ENCODE measurements at places on chromosomes 12 and 14.

DNA sequence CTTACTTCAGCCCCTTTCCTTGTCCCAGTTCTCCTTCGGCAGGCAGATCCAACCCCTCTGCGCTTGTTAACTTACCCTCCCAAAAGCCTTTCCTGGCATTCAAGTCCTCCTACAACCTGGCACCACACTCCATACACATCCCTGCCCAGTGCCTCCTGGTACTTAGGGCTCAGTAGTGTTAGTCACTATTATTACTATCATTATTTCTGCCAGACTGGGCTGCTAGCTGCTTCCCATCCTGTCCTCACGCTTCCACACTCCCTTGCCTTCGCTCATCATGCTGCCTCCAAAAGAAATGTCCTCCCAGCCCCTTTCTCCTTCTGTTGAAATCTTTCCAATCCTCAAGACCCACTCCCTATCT, 1.6 kb upstream of the HDAC7 start:
- no peak for DNase-seq

DNA sequence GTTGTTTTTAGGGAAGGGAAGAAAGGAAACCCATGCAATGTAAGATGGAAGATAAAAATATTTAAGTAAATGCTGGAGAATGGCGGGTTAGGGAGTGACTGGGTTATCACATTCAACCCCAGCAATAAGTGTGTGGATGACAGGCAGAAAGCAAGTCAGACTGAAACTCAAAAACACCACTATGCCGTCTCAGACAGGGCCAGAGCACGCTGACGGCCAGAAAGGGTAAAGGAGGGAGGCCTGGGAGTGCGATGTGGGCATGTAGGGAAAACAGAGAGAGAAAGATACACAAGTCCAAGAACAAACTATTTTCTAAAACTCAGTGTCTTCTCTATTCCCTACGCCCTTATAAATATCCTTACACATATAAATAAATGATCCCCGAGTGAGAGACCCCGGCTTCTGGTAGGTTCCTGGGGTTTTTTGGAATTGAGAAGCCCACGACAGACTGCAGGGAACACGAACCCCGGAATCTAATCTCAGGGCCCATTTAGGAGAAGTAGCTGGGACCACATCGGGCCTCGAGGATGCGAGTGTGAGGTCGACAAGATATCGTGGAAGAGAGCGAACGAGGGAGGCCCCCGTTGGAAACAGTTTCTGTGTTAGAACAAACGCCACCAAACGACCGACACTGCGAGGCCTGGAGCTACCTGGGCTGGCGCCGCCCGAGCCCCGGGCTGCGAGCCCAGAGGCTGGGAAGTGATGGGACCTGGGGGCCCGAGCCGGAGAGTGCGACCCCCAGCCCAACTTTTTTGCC, 735 bp upstream of the OTX2 start:
- no peak for DNase-seq

GRCh38 chr14:55327179-55327578, 56.0 kb downstream of the FBXO34 start:
- no peak for DNase-seq

- DNase-seq = peak; percentile 95
Observed at GRCh38 chr14:67738740-67739504, 37.2 kb downstream of the RDH12 start.

DNA sequence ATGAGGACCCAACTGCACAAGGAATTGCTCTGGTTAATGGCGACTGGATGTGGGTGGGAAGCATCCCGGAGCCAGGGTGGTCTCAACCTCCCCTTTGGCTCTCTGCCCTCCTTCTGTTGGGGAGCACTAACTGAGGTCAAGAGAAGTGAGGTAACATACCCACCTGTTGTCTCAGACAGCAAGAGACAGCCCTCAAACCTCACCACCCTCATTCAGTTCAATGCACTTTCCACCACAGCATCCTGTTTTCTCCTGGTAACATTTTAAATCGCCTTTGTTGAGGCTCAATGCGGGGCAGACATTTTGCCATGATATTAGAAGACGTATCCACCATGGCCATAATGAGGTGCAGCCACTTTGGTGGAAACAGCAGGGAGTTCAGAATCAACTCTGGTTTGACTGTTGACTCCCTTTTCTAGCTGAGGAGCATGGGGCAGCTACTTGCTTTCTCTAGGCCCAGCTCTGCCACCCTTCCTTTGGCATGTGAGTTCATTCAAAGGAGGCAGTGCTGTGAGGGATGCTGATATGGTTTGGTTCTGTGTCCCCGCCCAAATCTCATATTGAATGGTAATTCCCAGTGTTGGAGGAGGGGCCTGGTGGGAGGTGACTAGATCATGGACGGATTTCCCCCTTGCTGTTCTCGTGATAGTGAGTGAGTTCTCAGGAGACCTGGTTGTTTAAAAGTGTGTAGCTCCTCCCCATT, 338.6 kb downstream of the PCNX1 start:
- DNase-seq = no peak

- DNase-seq = no peak
Observed at GRCh38 chr14:90193925-90194324, 62.4 kb upstream of the PSMC1 start.

GRCh38 chr14:68685419-68686204, 107.3 kb downstream of the ZFP36L1 start:
- no peak for DNase-seq

DNA sequence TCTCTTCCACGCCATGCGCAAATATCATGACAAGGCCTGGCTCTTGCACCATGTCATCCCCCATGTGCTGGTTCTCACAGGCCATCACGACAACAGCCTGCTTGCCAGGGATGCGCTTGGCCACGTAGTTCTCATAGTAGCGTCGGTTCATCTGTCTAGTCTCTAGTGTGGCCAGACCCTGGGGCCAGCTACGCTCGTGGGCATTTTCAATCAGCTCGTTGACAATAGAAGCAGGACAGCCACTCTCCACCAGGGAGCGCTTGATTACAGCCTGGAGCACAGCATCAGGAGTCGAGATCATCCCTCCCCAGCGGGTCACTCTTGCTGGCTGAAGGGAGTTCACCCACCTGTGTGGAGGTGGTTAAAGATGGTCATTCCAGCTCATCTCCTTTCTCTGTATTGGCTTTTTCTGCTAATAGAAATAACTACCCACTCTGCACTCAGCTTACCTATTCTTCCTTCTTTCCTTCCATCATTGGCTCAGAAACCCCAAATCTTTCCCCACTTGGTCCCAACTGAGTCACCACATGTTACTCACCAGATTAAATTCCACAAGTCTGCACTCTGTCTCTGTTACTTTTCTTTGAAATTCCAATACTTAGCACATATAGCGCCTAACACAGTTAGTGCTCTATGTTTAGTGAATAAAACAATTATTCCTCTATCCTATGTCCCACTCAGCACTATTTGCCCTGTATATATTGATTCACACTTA, 15.1 kb downstream of the RNF41 start:
- DNase-seq = no peak

DNA sequence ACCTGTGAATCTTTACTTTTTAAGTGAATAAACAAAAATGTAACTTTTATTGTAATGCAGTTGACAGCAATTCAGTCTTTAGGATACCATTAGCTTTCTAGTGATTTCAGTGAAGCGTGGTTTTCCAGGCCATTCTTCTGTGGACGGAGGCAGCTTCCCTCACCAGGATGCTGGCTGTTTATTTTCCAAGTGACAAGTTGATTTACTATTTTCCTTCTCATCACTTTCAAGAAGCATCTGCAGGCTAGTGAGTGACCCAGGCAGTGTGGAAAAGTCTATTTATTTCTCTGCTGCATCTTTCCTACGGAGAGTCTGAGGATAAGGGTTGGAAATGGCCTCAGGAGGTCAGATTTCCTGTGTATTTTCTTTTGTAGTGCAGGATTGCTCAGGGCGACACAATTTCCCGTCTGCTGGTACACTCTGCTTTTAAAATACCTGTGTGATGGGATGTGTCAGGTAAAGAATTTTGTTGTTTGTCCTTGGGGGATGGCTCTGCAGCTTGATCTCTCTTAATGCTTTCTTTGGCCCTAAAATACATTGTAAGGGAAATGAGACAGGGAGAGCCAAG, 467.8 kb downstream of the NRXN3 start:
- no peak for DNase-seq

DNA sequence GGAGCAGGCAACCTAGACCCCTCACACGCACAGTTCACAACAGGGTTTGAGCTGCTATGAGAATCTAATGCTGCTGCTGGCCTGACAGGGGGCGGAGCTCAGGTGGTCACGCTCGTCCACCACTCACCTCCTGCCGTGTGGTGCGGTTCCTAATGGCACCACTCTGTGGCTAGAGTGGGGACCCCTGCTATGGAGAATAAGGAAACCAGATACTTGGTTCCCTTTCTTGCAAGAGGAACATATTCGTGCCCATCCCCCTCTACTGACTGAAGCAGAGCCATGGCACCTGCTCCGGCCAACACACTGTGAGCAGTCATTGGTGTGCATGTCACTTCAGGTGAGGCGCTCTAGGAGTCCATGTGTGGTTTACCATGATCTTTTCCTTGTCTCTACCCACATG, 30.4 kb upstream of the RIMBP2 start:
- DNase-seq = no peak

GRCh38 chr14:59305836-59306555, 117.5 kb downstream of the DAAM1 start:
- DNase-seq = no peak

GRCh38 chr14:91396959-91397815, 20.4 kb downstream of the CCDC88C start:
- DNase-seq = no peak

GRCh38 chr14:39488600-39488999, 56.4 kb upstream of the FBXO33 start:
- DNase-seq = no peak

- DNase-seq = no peak
Observed at GRCh38 chr14:25095736-25096437, 45.9 kb upstream of the STXBP6 start.

DNA sequence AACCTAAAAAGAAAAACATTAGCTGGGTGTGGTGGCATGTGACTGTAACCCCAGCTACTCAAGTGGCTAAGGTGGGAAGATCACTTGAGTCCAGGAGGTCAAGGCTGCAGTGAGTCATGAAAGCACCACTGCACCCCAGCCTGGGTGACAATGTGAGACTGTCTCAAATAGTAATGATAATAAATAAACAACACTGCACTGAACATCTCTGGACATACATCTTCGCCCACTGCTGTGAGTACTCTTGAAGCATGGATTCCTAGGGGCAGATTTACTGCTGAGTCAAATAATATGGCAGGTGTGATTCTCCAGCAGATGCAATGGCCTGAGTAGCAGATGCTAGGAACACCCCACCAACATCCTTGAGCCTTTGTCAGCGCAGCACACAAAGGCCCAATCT, 23.6 kb downstream of the ABCB9 start:
- DNase-seq = no peak

DNA sequence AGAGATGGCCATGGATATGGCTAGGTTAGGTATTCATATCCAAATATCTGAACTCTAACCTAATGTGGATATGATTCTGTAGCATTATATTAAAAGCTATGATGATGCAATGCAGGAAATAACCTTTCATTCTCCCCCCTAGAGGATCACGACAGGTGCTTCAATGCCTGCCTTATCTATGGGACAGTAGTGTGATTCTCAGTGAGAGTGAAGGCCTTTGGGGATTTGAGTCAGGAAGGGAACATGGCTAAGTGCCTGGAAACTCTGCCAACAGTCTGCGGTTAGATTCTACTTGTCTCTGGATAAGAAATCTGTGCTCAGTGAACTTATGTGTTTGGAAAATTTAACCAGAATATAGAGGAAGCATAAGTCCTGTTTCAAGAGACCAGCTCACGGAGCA, 81.8 kb downstream of the SLC38A1 start:
- DNase-seq = peak; percentile 45

- DNase-seq = peak; percentile 40
Observed at GRCh38 chr12:69880571-69880970, 55.5 kb downstream of the MYRFL start.

DNA sequence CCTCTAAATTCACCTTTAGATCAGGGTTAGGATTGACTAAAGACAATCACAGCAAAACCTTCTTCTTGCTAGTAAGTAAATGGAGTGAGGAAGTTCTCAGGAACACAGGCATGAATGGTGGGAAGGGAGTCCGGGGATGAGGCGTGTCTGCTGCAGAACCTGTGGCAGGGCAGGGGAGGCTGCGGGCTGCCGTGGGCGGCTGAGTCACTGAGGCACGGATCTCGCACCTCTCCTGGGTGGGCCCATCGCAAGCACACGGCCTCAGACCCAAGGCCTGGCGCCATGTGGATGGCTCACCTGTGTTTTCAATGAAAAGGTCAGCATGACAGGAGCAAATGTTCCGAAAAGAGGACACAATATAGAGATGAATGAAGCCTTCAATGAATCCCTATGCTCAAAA, 85.4 kb downstream of the PIWIL1 start:
- DNase-seq = no peak

GRCh38 chr12:54220092-54220557, 31.3 kb upstream of the SMUG1 start:
- peak; percentile 63 for DNase-seq

DNA sequence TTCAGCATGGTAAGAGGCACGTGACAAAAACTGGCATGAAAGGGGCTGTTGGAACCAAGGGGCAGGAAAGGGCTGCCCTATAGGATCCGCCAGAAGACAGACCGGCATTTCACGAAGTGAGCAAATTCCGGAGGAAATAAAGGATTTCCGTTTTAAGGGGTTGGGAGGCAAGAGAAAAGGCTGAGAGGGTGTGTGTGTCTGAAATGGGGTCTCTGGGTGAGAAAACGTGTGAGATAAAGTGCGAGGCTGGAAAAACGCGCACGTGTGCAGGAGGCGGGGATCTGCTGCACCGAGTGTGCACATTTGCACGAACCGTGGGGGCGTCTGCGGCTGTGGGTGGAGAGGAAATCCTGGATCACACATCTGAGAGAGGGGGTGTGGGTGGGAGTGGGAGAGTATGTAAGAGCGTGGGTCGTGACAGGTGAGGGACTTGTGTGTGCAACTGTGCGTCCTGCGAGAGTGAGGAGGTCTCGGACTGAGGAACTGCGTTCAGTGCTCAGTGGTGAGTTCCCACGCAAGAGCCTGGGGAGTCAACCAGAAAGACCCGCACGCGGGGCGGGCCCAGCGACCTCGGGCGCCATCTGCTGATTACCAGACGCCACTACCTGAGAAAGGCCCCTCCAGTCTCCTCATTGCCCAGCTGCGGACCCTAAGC, 37.0 kb upstream of the P2RX7 start:
- no peak for DNase-seq

GRCh38 chr14:22449600-22449905, 139.5 kb downstream of the DAD1 start:
- DNase-seq = no peak
